ENCODE measurements at places on chromosomes 5 and 9.
A peak's percentile ranks its signal among the peaks of the same experiment; 100 is the strongest.

- DNase-seq, result no peak
These were observed 218.5 kb downstream of the PLK2 start for GRCh38 chr5:58241389-58241788.

GRCh38 chr5:67842806-67843205 lies 372.8 kb upstream of the PIK3R1 start:
- DNase-seq, result no peak

DNA sequence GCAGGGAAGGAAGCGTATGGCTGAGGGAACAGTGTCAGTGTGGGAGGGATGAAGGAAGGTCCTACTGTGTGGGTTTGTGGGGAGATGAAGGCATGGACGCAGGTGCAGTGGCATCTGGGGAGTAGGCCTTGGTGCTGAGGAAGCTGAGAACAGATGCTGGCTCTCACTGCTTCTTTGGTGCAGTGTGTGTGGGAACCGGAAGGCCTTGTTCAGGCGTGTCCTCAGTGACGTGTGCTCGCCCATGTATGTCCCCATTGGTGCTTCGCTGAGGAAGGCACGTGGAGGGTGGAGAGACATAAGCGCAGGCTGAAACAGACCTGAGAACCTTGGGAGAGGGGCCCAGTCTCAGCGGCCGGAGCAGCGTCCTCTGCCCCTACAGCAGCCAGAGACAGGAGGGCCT lies 18.7 kb downstream of the ADAMTS13 start:
- DNase-seq, result no peak

- no peak for DNase-seq
These were observed 682 bp downstream of the MAN1B1 start for GRCh38 chr9:137087409-137087925.

- DNase-seq, result no peak
These were observed 155.0 kb upstream of the TSLP start for GRCh38 chr5:110916381-110917049.

- DNase-seq, result no peak
These were observed 41.5 kb downstream of the WNK2 start for GRCh38 chr9:93225417-93225816.

DNA sequence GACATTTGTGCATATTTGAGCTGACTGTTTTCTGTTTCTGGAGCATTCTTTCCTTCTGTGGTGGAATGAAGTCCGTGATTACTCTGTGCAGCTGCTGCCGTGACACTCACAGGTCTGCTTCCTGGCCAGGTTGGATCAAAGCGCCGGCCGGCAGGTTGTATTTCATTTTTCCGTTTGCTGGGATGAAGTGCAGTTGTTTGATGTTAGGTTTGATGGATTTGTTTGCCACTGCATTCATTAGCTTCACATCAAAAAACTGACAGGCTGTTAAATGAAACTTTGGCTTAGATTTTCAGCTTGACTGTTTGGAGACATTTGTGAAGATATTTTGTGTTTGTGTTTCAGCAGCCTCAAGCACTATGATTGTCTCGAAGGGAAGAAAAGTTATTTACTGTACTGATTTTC lies 140.1 kb downstream of the KDM4C start:
- no peak for DNase-seq

DNA sequence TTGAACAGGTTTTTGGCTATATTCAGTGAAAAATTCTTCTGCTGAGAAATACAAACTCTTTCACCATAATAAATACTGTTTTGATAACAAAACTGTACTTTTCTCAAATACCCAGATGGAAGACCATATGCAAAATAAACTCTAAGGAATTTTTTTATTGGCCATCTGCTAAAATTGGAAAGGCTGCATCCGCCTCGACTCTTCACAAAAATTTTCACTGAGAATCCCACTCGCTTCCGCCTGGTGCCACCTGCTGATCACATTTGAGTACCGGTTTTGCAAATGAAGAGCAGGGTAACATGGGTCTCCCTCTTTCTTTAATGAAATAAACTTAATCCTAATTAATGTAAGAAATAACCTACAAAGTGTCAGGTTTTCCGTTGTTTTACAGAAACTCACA lies 76.4 kb downstream of the TTLL11 start:
- DNase-seq, result no peak

- peak; percentile 76 for DNase-seq
These were observed at the start of gene SMIM3 for GRCh38 chr5:150778517-150779396. TSS of gene SMIM3 (plus strand) at chr5:150778757. CDS start at chr5:150795441, 16,684 bp downstream.

- no peak for DNase-seq
These were observed 13.3 kb upstream of the RNF130 start for GRCh38 chr5:180084638-180085561.

GRCh38 chr5:135032695-135032998 lies 1.4 kb downstream of the PITX1 start:
- DNase-seq, result no peak

DNA sequence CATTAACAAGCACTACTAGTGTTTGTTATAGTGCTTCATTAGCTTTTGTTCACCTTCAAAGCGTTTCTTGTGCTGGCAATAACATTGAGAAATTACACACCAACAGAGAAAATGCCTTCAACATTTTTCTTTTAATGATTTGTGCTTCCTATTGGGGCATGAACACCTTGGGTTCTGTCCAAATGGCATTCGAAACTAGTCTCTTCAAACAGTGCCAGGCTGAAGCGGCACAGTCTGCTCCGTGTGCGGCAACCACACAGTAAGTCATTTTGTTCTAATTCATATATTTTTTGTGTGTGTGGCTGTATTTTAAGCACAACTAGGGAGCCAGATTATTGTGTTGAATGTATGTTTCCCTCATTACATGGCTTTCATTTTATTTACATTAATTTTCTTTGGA lies 414.7 kb upstream of the SGCD start:
- no peak for DNase-seq

DNA sequence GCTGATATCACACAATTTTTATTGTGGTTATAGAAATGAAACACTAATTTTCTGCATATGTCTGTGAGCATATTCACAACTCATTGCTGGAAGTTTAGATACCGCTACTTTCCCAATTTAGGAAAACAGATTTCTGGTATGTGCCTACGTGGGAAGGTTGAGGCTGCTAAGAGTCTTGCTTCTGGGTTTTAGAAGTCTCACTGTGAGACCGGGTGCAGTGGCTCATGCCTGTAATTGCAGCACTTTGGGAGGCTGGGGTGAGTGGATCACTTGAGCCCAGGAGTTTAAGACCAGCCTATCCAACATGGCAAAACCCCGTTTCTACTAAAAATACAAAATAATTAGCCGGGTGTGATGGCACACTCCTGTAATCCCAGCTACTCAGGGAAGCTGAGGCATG lies 39.6 kb downstream of the UBAP1 start:
- no peak for DNase-seq

GRCh38 chr9:19703702-19704101 lies 85.1 kb downstream of the SLC24A2 start:
- no peak for DNase-seq

GRCh38 chr5:86613455-86613854 lies 4.3 kb upstream of the COX7C start:
- no peak for DNase-seq

DNA sequence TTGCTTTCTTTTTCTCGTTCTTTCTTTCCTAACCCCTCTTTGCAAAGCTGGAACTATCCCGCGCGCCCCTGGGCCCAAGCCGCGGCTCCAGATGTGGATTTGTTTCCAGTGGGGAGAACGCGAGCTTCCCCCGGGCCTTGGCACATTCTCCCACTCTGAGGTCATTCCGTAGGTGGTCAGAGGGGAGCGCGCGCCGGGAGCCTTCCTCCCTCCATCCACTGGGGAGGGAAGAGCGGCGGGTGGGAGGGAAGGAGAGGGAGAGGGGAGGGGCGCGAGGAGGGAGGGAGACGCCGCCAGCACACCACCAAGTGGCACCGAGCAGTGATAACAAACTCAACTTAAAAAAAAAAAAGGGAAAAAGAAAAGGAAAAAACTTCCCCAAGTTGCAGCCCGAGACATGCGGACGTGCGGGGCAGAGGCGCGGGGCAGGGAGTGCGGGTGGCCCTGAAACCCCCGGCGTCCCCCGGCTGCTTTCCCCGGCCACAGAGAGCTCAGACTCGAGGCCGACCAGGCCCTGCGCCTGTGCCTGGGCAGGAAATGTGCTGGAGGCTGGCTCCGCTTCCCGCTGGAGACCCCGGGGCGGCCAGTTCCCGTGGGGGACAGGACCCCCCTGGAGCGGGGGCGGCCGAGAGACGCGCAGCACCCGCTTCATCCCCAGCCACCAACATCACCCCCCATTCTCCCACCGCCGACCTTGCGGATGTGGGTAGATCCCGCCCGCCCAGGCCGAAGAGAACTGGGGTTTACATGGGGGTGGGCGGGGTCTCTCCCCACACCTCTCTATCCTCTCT lies 3.1 kb downstream of the IER5L start:
- no peak for DNase-seq

GRCh38 chr5:116861666-116862065 lies 287.0 kb upstream of the SEMA6A start:
- DNase-seq, result no peak

DNA sequence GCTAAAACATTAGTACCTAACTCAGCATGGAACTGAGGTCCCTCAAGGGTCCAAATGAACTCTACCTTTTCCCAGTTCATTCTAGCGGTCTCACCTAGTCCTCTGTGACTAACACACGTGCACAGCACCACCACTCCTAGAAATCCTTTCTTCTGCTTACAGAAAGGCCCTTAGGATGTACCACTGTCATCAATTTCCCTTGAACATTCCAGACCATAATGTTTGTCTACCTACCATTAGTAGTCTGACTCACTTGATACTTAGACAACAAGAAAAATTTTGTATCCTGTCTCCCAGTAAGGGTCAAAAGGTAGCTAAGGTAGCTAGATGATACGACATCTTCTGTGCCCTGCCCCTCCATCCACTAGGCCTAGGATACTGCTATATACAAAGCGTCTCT lies 166.6 kb downstream of the TSSK1B start:
- no peak for DNase-seq

DNA sequence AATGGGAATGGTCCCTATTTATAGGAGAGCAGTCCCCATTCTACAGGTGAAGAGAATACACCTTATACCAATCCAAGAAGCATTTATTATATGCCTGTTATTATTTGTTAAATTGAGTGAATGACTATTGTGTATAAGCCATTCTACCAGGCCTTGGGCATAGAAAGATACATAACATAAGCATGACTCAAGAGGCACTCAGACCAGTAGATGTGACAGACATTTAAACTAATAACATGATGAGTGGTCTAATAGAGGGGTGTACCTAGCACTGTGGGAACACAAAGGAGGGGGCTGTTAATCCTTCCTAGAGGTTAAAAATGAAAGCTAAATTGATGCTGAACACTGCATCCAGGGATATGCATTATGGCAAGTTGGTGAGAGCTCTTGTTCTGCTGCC lies 145.0 kb upstream of the TNC start:
- DNase-seq, result no peak

- no peak for DNase-seq
These were observed 100.7 kb upstream of the TUT7 start for GRCh38 chr9:86454701-86455615.

GRCh38 chr5:87020099-87020934 lies 247.4 kb upstream of the RASA1 start:
- DNase-seq, result peak; percentile 9

DNA sequence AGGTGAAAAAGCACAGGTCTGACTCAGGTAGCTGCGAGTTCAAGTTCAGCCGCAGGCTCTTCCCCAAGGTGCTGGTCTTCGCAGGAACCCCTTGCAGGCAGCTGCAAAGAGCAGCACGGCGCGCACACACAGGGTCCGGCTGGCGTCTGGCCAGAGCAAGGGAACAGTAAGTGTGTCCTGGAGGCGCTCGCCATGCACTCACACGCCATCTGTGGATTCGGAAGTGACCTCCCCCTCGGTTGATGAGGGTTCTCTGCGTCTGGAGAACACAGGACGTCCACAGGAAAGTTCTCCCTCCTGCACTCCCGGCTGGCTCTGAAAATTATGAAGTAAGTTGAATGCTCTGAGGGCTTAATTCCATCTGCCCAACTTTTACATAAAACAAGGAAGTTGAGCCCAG lies 14.0 kb upstream of the EGFL7 start:
- no peak for DNase-seq

DNA sequence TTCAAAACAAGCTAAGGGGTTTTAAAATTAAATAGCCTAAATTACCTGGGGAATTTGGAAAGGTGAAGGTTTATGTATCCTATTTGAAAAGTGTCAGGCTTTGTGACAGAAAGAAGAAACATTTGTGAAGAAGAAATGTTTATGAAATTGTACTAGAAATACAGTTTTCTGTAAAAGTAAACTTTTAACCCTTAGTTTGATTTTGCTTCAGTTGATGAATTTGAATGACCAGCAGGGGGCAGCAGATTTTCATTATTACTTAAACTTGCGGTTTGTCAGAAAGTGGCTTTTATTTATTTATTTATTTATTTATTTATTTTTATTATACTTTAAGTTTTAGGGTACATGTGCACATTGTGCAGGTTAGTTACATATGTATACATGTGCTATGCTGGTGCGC lies 58.1 kb downstream of the NNT start:
- no peak for DNase-seq

DNA sequence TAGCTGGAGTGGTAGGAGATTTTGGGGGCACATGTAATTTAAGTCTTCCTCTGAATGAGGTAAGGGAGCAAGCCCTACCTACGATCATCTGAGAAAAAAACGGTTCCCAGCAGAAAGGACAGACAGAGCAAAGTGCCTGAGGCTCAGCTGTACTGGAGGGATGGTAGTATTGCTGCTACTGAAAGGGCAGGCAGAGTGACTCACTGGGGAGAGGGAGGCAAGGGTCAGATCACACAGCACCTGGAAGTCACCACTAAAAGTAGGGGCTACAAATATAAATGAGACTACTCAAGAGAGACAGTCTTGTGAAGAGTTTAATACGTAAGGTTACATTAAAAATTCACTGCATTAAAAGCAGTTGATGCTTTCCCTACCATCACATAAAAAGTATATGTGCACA lies 75.9 kb downstream of the NFIB start:
- no peak for DNase-seq

GRCh38 chr5:173315495-173316338 lies 12.5 kb downstream of the STC2 start:
- no peak for DNase-seq

DNA sequence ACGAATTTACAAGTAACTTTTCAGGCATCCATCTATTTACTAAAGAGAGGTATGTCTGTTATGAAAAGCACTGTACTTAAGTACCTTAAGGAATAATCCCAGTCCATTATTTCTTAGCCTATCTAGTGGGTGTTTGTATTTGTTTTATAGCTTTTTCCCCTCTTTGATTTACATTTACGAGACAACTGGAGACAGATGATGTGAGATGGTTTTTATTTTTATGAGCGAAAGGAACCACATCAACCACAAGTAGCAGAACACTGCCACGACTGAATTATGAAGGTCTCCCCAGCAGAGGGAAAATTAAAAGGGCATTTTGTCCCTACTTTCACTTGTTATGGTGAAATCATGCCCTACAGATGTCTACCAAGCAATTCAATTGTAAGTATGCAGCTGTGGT lies 357.8 kb downstream of the NFIB start:
- no peak for DNase-seq

DNA sequence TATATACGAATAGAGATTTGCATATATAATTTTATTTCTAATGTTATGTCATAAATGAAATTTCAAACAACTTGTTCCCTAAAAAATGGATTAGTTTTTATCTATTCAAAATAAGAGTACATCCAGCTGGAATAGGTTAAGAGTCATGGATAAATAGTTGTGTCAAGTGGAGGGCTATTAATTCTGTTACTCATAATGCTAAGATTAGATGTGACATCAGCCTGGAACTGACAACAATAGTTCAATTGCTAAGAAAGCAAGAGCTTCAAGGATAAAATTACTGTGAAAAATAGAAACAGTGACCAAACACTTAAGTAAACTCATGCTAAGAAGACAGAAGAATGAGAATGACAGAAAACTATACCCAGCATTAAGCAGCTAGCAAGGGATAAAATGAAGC lies 92.2 kb upstream of the CDH9 start:
- no peak for DNase-seq

All from stimulated activated CD4-positive, alpha-beta T cell treated with anti-CD3 and anti-CD28 coated beads, Interleukin-1b, Interleukin-23, amount 100 ng/mL, for 48 hours (primary cell).